Glutamatergic neuron (in vitro differentiated cells): ENCODE measurements at places on chromosomes 4 and X. TPM values are rescaled to one million over a fixed set of nuclear protein-coding genes. Genes with fewer than 3 reads are reported as not detected.

MAOA gene
- 2.7 TPM for total RNA-seq

IL13RA2 gene
- total RNA-seq: not detected

SPOCK3 gene
- total RNA-seq: 26.8 TPM

CNKSR2 gene
- 18.5 TPM for total RNA-seq

SYN1 gene
- total RNA-seq: 34.2 TPM

EDA gene
- 1.7 TPM for total RNA-seq

SLIT2 gene
- 21.6 TPM for total RNA-seq

ARMCX1 gene
- 50.5 TPM for total RNA-seq

CHRNA9 gene
- total RNA-seq: not detected

ARX gene
- total RNA-seq: 0.98 TPM

LNX1 gene
- 0.10 TPM for total RNA-seq

HAND2 gene
- total RNA-seq: not detected

BRS3 gene
- not detected for total RNA-seq

UGT2B15 gene
- total RNA-seq: not detected

C1QTNF7 gene
- not detected for total RNA-seq

CT83 gene
- total RNA-seq: not detected

PPP1R2C gene
- total RNA-seq: not detected

KCTD8 gene
- total RNA-seq: 23.2 TPM

EPHA5 gene
- 108 TPM for total RNA-seq

GLRA2 gene
- 1.9 TPM for total RNA-seq

- DNase-seq: no peak
Measured at GRCh38 chr4:146585761-146586333, 52.8 kb upstream of the POU4F2 start.

GRCh38 chr4:5448221-5448620 lies 260.1 kb downstream of the EVC2 start:
- DNase-seq: no peak

DNA sequence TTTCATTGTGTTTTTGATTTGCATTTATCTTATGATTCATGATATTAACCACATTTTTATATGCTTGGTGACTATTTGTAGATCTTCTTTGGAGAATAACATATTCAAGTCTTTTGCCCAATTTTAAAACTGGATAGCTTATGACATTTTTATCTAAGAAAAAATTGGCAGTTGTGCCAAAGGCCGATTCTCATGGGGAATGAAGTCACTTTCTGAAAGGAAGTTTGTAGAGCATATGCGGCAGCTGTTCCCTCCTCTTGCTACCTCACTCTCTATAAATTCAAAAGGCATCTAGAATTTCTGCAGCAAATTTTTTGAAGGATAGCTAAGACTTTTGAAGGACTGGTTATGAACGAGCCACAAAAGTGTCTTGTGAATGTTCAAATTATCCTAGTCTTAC lies 2353.5 kb downstream of the ARAP2 start:
- no peak for DNase-seq

- no peak for DNase-seq
Measured at GRCh38 chr4:150123796-150124677, 45.8 kb downstream of the DCLK2 start.

DNA sequence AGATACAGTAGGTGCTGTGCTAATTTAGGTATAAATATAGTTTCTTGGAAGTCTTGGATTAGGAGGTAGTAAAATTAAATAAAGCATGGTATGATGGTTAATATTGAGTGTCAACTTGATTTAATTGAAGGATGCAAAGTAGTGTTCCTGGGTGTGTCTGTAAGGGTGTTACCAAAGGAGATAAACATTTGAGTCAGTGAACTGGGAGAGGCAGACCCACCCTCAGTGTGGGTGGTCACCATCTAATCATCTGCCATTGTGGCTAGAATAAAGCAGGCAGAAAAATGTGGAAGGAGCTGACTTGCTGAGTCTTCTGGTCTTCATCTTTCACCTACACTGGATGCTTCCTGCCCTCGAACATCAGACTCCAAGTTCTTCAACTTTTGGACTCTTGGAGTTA lies 153.7 kb upstream of the GK2 start:
- no peak for DNase-seq

DNA sequence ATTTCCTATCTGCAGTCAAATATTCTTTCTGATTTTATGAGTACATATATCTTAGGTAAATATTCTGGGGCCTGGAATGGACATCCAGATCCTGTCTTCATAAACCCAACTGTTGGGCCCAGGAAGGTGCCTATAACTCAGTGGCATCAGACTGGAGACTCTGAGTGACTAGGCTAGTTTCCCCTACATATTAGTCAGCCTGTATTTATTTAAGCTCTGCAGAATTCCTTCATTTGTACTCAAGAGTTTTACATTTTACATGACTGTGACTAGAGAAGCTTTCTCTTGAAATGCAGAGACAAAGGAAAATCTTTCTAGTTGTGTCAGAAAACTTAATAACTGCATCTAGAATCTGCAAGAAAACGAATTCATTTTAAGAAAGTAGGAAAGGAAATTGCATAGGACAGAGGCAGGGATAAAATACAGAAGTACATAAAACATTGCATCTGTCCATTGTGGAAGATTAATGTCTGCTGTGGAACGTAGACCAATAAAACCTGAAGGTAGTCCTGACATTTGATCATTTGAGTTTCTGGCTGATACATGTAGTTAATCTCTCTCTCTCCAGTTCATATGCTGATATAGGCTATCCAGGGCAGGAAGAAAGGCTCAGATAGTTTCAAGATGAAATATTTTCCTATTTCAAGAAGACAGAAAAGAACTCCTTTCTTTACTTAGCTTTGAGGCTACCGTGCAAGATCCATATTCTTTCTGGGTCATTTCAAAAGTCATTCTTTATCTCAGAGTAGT lies 78.2 kb downstream of the OPHN1 start:
- DNase-seq: no peak

GRCh38 chr4:3366893-3367775 lies 74.3 kb downstream of the RGS12 start:
- no peak for DNase-seq

DNA sequence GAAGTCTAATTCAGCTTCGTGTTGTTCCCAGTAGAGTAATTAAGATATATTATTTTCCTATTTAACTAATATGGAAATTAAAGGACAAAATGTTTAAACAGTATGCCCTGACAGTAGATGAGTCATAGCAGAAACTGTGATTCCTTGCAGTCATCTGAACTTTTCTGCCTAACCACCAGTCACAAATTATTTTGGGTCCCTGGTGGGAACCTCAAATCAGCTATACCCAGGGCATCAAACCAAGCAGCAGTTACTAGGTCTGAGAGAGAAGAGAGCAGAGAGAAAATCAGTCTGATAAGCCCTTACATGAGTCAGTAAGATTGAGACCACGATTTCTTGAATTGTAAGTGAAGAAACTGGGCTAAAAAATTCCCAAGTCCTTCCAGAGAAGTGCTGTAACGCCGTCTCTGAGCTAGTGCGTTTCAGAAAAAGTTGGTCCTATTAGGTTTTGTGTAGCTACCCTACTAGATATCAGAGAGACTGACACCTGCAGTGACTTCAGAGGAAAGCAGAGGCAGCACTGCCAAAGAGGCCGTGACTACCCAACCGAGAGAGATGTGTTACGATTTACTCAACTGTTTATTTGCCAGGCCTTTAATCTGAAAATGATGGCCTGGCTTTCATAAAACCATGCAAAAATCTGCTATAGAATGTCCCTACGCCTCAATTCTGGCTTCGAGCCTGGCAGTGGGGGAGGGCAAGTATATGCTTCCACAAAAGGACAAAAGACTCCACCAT lies 21.7 kb upstream of the GPM6A start:
- no peak for DNase-seq

- no peak for DNase-seq
Measured at GRCh38 chr4:126268106-126268505, 953.4 kb downstream of the FAT4 start.

GRCh38 chrX:135521405-135522131 lies 1.1 kb downstream of the INTS6L start:
- peak; percentile 79 for DNase-seq

GRCh38 chr4:146330392-146330791 lies 116.1 kb downstream of the REELD1 start:
- no peak for DNase-seq

DNA sequence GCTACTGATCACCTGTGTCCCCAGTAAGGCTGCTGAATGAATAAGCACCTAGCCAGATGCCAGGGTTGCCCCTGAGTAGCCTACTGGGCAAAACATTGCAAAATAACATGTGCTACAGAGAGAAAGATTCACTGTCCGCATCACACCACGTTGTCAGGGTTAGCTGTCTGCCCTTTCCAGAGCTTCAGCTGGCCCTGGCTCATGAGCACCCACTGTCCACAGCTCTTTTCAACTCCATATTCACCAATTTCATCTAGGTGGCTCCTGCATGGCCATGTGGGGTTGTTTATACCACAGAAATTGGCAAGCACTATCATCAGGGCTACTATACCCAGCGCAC lies 227.7 kb upstream of the PSAPL1 start:
- no peak for DNase-seq

GRCh38 chr4:184657144-184657543 lies 7.6 kb downstream of the PRIMPOL start:
- no peak for DNase-seq

- no peak for DNase-seq
Measured at GRCh38 chr4:4457803-4458553, 71.1 kb downstream of the NSG1 start.

DNA sequence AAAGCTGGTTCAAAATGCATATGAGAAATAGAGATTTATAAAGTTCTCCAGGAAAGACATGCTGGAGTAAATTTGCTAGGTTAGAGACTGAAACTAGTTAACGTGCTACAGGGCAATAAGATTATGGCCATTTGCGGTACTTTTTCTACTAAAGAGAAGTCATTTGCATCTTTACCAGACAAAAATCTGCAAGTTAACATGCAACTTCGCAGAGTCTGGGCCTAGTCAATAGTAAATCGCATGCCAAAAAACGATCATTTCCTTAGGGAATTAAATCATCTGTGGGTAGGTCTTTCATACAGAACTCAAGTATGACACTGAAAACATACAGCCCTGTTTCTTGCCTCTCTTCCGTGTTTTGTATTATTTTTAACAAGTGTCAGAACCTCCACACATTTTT lies 32.8 kb upstream of the REST start:
- no peak for DNase-seq

DNA sequence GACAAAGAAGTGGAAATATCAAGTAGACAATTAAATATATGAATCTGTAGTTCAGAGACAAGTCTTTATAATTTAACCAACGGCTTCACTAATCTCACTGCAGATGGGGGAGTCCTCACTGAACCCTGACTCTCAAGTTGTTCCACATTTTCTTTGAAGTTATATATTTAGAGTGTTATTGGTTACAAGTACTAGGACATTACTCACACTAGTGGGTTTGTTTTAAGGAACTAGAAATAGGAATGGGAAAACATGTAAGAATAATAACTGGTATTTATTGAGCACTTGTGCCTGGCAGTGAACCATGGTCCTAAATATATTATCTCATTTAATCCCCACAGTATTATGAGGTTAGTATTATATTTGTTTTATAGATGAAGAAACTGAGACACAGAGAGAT lies 22.0 kb downstream of the MND1 start:
- no peak for DNase-seq

DNA sequence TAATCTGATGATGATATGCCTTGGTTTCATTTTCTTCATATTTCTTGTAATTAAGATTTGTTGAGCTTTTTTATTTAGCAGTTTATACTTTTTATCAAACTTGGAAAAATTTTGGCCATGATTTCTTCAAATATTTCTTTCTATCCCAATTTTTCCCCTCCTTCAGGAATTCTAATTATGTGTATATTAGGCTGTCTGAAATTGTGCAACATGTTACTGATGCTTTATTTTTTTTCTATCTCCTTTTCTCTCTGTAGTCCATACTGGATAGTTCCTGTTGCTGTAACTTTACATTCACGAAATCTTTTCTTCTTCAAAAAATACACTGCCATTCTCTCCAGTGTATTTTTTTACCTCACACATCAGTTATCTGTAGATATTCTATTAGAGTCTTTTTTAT lies 10.8 kb downstream of the THAP6 start:
- DNase-seq: no peak

- no peak for DNase-seq
Measured at GRCh38 chr4:186107947-186108346, 3.4 kb downstream of the FAM149A start.

- DNase-seq: no peak
Measured at GRCh38 chr4:42404001-42404400, 6.7 kb downstream of the SHISA3 start.

DNA sequence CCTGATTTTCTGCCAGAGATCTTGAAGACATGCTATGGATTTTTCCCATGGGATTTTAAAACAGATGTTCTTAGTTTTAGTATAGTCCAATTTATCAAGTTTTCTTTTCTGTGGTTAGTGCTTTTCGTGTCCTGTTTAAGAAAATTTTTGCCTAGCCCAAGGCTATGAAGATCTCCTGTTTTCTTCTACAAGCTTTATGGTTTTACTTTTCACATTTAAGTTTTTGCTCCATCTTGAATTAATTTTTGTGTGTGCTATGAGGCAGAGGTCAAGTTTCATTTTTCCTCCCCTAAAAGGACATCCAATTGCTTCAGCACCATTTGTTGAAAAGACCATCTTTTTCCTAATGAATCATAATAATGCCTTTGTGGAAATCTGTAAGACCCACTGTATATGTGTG lies 65.6 kb downstream of the POLR2B start:
- DNase-seq: no peak

DNA sequence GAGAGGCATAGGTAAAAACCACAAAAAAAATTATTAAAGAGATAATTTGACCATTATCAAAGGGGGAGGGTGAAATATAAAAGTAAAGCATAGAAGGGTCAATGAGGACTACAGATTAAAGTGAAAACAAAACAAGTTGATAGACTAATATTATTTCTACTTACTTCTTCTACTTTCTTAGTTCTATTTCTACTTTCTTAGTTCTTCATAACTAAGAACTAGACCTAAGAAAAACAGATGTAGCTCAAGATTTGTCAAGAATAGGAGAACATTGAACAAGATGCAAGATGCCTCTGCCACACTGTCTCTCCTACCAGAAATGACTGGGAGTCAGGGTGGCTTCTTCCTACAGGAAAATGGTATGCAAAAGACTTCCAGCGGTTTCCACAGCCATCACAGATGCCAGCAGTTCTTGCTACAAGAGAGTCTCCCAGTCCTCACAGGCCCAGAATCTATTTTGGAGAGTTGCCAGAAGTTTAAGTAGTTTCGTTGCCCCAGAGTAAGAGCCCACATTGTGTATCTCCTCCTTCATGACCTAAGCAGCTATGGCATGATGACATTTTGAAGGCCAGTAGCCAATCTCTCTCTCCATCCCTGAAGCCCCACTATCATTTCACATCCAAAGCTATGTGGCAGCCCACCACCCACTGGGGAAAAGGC lies 42.9 kb upstream of the DDX60 start:
- no peak for DNase-seq

- no peak for DNase-seq
Measured at GRCh38 chrX:1321674-1322073, 14.9 kb upstream of the IL3RA start.
